ENCODE measurements at places on chromosomes 6 and 20.
A peak's percentile ranks its signal among the peaks of the same experiment; 100 is the strongest.

DNA sequence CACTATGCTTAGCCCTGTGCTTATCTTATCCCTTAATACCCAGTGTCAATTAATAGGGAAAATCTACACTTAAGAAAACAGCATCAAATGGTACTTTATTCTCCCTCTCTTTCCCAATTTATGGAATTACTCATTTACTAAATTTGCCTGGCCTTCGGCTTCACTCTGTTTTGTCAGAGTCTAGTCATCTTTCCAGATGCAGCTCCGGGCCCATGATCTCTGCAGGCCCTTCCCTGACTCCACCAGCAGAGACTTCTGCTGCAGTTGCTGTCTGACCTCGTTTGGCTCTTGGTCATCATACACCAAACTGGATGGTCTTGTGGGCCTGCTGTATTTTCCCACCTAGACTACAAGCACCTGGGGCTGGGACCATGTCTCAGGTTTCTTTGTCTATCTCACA lies 27.4 kb downstream of the MRS2 start:
- no peak for DNase-seq

DNA sequence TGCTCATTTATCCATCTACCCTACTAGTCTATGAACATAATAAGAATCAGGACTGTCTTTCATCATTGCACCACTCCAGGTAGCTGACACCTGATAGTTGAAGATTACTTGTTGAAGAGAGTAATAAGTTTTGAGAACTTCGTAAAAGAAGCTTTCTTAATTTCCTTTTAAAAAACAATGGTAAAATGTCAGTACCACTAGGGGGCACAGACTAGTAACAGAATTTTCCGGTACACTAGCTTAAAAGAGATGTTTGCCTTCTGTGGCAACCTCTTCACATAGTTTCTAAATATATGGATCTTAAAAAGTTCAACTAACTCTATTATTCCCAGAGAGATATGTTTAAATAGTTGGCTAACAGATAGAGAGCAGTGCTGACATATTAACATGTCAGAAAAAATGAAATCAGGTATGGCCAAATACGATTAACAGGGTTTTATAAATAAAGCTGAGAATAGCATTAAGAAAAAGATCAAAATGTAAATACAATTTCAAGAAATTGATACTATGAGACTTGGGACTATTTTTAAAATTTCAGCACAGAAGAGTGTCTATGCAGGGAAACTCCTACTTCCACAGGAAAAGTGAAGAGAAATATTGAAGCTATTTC lies 5.4 kb upstream of the KCNQ5 start:
- DNase-seq: no peak

DNA sequence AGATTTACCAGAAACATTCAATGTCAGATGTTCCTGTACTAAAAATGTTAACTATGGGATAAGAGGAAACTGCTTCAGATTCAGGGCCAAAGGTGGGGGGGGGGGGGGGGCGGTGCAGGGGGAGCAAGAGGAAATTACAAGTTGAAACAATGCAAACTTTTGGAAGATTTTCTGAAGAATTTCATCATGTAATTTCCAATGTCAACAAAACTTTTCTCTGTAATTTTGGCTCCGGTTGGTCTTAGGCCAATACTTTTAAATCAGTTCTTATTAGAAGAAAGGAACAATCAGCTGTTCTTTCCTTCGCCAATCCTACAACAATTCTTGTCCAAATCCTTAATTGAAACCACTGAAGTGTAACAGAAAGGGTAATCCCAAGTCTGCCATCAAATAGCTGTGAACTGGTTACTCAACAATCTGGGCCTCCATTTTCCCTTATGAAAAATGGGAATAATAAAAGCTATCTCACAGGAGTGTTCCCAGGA lies 13.1 kb downstream of the UQCC1 start:
- DNase-seq: no peak

DNA sequence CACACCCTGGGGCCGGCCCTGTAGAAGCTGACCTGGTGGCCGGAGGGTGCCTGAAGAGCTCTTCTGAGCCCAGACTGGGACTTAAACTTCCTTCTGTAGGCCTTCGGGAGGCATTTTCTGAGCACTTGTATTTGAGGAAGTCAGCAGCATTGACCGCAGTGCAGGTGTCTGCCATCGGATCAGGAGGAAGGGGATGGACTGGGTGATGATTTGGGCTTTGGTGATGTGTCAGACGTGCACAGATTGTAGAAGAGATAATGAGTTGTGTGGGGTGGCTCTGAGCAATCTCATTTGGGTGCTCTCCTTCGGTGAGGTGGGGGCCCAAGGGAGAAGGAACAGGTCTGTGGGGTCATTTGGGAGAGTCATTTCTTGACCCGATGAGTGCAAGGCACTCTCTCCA lies 150.9 kb downstream of the ARID1B start:
- peak; percentile 28 for DNase-seq

GRCh38 chr6:158607411-158608170 lies 37.0 kb downstream of the DYNLT1 start:
- DNase-seq: no peak

DNA sequence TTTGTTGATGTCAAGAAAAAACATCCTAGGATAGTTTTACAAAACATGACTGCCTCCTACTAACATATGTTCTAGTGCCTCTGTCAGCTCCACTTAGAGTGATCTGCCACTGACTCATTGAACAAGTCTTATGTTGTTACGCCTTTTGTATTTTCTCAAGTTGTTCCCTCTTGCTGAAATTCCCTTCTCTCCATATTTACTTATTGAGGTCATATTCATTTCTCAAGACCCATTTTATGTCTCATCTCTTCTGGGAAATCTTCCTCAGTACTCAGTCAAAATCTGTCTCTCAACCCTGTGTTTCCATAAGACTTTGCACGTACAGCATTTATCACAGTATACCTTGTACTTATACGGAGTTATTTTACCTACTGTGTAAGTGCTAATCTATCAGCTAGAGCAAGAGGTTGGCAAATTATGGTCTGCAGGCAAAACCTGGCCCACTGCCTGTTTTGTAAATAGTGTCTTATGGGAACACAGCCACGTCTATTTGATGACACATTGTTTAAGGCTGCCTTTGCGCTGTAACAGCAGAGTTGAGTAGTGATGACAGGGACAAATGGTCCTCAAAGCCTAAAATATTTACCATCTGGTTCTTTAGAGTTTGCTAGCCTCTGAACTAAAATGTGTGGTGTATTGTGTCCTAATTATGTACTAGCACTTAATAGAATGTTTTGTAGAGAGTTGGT lies 83.4 kb downstream of the ADGRB3 start:
- DNase-seq: no peak

DNA sequence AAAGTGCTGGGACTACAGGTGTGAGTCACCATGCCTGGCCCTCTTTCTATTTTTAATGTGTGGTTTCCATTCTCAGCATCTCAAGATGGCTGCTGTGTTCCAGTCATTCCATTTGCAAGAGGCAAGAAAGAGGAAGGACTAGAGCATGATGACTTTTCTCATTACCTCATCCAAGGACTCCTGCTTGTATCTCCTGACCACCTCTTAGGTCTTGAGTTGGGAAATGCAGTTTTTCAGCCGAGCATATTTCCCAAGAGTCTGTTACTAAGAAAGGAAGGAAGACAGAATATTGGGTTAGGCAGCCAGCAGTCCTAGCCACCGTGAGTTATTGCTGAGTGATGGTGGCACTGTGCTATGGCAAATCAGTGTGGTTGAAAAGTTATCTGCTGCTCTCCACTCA lies 108.4 kb upstream of the INSM1 start:
- DNase-seq: no peak

GRCh38 chr6:52649536-52650160 lies 21.3 kb upstream of the TMEM14A start:
- no peak for DNase-seq

DNA sequence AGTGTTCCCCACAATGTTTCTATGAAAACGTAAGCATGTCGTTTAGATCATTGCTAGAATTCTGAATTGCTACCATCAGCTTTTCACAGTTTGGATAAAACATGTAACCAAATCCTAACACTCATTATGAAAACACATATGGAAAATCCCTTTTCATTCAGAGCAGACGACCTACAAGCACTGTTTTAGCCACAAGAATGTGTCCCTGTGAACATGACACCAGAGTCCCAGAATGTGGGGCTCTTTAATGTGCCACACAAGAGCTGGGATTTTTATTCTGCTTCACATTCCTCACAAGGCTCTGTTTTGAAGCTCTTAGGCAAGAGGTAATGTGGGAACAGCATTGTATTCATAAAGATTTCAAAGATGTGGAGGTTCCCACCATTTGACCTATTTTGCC lies 141.1 kb upstream of the CITED2 start:
- no peak for DNase-seq

DNA sequence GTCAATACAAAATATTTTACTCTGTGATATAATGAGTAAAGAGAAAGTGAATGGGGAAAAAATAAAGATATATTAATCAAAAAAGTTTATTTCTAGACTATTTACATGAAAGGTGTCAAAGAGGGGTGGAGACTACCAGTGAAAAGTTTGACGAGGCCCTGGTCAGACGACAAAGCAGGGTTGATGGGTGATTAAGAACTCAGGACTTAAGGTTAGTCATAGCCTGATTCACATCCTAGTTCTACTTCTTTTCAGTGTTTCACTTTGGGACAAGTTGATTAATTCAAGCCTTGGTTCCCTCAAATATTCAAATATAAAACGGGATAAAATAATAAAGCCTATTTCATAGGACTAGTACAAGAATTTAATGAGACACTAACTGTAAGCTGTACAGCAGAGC lies 178.2 kb upstream of the HS3ST5 start:
- no peak for DNase-seq

Measured in T-helper 2 cell treated with Interferon-gamma antibody and Interleukin-4, amounts not matched to agents 5 μg/mL and 100 μg/mL, for 36 hours (primary cell).